Activated T-cell treated with anti-CD3 and anti-CD28 coated beads for 24 hours (primary cell): ENCODE measurements at places on chromosomes 1 and 21.

DNA sequence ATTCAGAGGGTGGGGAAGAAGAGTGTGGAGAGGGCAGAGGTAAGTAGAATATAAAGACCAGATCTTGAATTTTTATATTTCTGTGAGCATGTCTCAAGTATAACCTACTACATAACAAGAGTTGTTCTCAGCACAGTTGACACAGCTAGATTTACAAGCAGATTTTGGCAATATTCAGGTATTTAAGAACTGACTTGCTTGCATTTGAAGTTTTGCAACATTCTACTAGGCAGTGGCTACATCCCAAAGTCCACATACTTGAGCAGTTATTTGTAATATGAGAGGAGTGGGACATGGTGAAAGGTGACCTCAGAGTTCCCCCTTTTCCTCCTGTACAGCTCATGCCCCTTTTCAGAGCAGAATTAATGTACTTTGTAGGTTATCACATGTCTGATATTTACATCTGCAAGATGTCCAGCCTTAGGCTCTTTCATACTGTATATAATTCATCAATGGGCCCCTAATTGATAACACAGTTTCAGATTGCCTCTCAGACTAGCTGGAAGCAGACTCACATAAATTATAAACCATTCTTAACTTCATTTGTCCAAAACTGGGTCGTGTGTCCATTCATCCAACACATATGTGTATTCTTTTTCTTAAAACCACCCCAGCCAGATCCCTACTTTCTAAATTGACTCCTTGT lies 136.7 kb upstream of the RAVER2 start:
- no peak for DNase-seq

DNA sequence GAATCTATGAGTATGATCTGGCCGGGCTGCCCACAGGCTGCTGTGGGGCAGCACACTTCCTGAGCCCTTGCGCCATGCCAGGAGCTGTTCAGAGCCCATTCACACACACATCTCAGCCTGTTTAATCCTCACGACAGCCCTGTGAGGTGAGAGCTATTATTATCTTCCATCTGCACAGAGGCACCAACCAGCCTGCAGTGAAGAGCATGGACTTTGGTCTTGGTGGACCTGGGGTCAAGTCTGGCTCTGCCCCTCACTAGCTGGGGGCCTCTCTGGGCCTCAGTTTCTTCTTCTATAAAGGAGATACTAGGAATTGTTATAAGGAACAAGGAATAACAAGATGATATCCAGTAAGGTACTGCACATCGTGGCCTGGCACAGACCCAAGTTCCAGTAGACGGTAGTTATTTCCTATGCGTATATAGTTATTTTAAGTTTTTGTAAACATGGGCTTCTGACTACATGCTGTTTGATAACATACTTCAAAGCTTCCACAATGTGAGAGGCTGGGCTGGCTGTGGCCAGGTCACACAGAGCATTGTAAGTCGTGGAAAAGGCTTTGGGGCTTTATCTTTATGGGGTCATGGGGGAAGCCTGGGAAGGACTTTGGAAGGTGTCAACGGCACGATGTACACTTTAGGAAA lies 3.4 kb upstream of the PADI2 start:
- no peak for DNase-seq

DNA sequence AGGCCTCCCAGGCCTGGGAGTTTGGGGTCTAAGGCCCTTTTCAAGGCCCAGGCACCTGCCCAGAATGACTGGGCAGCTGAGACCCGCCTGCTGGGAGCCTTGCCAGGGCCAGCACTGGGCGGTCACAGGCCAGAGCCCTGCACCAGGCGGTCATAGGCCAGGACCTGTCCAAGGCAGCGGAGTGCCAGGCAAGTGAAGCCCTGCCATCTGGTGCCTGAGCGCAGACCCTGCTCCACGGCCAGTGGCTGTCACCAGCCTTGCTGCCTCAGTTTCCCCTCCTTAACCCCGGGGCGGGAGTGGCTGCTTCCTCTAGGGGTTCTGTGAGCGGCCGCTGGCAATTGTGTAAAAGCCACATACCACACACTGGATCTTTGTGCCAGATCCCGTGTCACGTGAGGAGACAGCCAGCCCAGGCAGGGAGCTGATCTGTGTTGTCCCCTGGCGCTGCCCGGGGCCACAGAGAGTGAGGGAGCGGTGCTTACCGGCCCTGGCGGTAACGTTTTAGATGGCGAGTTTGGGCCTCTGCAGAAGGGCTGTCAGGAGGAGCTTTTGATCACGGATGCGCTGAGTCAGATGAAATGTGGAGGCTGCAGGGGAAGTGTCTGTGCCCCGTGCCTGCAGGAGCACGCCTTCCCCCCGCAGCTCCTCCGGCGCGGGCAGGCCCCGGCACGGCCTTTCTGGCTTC lies 4.6 kb downstream of the COL18A1 start:
- no peak for DNase-seq

GRCh38 chr1:193066606-193067005 lies 7.2 kb downstream of the RO60 start:
- DNase-seq: no peak

DNA sequence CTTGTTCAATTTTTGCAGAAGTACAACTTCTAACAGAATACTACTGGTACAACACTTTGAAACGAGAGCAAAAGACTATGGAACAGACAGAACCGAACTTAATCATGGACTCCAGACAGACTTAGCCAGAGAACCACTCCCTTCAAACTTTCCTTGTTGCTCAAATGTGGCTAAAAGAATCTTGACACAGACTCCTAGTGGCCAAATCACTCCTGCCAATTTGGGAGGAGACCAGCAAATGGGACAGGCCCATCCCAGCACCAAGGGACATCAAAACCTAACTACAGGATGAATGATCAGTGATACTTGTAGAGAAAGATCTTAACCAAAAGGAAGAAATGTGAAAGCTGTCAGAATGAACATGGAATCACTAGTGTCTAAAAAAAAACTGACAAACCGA lies 154.0 kb downstream of the MATN1 start:
- no peak for DNase-seq

DNA sequence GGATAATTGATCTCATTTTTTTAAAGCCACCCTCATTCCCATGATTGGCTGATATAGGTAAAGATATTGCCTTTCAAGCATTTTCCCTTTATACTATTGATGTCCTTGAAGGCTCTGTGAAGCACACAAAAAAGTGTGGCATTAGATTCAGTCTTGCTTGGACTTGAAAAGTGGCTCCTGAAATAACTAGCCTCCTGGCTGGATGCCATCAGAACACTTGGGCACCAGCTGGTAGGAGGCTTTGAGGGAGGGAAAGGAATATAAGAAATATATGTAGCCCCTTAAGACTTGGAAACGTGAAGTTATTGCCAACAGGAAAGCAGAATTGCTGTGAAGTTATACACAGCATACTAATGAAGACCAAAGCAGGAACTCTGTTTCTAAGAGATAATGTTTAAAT lies 14.1 kb downstream of the MTR start:
- no peak for DNase-seq

- no peak for DNase-seq
Observed at GRCh38 chr1:117812869-117813511, 116.4 kb downstream of the GDAP2 start.

DNA sequence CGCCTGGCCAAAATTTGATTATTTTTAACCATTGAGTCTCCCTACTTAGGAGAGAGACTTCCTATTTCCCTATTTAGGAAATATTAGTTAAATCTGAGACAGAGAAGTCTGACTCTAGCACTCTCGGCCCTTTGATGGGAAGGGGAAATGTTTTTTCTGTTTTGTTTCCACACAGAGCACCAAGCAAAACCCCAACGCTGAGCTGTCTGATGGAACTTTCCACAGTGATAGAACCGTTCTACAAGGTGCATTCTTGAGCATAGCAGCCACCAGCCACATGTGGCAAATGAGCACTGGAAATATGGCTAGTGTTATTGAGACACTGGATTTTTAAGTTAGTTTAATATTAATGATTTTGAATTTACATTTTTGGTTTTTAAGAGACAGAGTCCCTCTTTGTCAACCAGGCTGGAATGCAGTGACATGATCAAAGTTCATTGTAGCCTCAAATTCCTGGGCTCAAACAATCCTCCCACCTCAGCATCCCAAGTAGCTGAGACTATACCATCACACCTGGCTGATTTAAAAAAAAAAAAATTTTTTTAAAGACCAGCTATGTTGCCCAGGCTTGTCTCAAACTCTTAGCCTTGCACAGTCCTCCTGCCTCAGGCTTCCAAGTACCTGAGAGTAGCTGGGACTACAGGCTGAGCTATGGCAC lies 77.3 kb upstream of the GALNT2 start:
- DNase-seq: no peak

GRCh38 chr1:208499026-208499425 lies 254.8 kb upstream of the PLXNA2 start:
- DNase-seq: no peak

GRCh38 chr1:81679942-81680341 lies 120.8 kb upstream of the ADGRL2 start:
- DNase-seq: no peak

DNA sequence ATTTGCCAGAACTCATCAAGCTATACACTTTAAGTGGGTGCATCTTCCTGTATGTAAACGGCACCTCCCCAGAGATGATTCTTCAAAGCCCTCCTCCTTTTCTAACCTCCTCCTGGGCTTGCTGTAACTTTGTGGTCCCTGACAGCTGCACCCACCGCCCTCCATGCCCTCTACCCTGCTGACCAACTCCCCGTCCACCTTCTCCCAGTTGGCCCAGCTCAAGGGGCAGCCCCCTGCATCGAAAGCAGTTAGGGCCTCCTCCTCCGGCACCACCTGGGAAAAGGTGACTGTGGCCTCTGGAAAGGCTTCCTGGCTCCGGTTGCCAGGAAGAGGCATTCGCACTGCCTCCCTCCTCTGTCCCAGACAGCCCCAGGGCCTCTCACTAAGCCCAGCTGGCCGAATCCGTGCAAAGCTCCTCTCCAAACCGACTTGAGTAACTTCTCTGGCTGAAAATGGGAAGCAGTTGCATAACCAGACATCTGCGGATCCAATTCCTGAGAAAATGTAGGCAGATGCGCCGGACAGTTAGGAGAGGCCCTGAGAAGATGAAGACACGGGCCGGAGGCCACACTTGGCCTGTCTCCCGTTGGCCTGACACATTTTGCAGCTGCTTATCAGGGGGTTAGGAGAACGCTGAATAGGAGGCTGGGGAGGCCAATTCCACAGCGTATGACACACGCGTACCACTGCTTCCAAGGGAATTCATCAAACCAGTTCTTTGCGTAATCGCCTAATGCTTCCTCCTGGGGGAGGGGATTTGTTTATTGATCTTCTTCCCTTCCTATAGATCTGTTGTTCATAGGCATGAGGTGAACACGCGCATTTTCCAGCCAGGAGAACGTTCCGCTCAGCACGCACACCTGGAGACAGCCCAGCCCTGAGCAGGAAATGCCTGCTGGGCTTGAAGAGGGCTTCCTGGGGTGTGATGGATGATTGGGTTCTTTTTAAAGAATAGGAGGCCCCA lies 48.7 kb upstream of the COL6A2 start:
- no peak for DNase-seq

- no peak for DNase-seq
Observed at GRCh38 chr1:60059468-60059867, 14.1 kb downstream of the C1orf87 start.

DNA sequence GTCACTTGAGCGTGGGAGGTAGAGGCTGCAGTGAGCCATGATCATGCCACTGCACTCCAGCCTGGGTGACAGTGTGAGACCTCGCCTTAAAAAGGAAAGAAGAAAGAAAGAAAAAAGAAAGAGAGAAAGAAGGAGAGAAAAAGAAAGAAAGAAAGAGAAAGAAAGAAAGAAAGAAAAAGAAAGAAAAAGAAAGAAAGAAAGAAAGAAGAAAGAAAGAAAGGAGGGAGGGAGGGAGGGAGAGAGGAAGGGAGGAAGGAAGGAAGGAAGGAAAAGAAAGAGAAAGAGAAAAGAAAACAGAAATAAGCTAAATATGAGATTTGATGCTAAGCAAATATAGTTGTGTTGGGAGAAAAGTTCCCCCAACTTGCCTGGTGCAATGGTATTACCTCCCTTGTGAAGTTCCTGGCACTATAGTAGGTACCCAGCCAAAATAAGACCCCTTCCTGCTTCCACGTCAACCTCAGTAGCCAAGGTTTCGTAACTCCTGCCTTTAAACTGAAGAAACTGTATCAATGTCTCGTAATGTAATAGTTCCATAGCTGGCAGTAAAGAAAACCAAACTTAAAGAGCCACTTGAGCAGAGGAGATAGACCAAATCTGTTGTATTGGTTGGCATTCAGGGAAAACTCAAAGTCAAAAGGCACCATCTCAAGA lies 88.1 kb upstream of the HNRNPU start:
- DNase-seq: no peak

- no peak for DNase-seq
Observed at GRCh38 chr1:178168536-178168935, 74.6 kb downstream of the RASAL2 start.

DNA sequence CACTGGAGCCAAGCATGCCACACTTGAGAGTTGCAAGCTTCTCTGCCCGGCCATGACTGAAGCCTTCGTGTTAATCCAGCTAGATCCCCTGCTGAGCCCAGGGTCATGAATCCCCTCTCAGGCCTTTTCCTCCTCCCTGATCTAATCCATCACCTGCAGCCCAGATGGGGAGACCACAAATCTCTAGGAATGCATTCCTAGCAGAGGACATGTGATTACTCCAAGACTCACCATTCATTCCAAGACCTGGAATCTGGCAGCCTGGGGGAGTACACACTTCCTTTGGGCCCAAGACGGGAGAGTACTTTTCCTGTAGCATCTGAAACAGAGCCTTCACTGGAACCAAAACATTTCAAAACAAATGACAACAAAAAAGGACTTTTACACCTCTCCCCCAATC lies 269.3 kb upstream of the NFIA start:
- no peak for DNase-seq

DNA sequence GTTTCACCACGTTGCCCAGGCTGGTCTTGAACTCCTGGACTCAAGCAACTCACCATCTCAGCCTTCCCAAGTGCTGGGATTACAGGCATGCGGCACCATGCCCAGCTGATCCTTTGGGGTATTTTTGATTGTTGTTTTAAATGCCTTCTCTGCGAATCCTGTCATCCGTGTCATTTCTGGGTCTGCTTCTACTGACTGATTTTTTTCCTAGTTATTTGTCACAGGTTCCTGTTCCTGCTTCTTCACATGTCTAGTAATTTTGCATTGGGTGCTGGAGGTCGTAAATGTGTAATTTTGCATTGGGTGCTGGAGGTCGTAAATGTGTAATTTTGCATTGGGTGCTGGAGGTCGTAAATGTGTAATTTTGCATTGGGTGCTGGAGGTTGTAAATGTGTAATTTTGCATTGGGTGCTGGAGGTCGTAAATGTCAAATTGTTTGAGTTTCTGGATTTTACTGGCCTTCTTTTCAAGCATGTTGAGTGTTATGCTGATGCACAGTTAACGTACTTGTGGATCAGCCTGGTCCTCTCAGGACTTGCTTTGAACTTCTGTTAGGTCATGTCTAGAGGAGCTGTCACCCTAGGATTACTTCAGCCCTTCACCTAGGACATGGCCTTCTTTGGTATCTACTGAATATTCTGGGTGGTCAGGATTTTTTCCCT lies 4.1 kb upstream of the ARHGEF16 start:
- no peak for DNase-seq

GRCh38 chr1:69401879-69402278 lies 165.8 kb upstream of the LRRC7 start:
- no peak for DNase-seq

- no peak for DNase-seq
Observed at GRCh38 chr1:59195151-59195550, 101.7 kb upstream of the FGGY start.
